ENCODE measurements at places on chromosomes 3 and 15.

DNA sequence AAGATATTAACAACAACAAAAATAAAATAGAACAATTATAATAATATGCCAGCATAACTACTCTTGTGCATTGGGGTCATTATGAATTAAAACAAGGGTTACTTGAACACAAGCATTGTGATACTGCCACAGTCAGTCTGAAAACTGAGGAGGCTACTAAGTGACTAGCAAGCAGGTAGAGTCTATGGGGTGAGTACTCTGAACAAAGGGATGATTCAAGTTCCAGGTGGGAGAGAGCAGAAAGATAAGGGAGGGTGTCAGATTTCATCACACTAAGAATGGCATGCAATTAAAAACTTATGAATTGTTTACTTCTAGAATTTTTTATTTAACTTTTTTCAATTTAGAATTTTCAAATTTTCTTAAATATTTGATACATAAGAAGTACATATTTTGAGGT, 754.4 kb upstream of the GOLIM4 start:
- DNase-seq = no peak

DNA sequence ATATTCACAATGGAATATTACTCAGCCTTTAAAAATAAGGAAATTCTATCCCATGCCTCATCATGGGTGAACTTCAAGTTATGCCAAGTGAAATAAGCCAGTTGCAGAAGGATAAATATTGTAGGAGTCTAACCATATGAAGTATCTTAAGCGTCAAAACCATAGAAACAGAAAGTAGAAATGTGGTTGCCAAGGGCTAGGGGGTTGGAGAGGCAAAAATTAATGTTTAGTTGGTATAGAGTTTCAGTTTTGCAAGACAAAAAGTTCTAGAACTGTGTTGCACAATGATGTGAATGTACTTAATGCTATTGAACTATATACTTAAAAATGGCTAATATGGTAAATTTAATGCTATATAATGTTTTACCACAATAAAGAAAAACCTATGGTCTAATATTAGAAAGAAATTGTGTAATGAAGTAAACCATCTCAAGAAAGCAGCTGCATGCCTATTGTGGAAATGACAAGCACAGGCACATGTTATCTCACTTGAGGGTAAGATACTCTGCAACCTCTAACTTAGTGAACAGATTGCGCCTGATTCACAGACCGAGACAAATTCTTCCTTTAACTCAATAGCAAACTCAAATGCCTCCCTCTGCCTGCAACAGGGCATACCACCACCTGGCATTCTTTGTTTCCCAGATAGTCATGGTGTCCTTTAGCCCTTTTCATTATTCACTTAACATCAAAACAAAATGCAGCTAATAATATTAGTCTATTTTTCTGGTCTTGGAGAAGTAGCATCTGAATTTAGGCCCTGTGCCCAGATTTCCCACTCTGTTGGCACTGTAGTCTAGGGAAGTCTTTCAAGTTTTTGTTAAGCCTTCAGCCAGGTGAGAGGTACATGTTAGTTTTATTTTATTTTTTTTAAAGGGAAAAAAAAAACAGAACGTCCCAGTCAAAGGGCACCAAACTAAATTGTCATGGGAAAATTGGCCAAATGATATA, 80.2 kb upstream of the ACP3 start:
- DNase-seq = no peak

- peak; percentile 96 for DNase-seq
Measured at GRCh38 chr15:73994413-73994883, at the start of gene PML. Gene PML, plus strand, starts transcription at chr15:73994716. Its CDS starts 97 bp downstream, at chr15:73994813.

DNA sequence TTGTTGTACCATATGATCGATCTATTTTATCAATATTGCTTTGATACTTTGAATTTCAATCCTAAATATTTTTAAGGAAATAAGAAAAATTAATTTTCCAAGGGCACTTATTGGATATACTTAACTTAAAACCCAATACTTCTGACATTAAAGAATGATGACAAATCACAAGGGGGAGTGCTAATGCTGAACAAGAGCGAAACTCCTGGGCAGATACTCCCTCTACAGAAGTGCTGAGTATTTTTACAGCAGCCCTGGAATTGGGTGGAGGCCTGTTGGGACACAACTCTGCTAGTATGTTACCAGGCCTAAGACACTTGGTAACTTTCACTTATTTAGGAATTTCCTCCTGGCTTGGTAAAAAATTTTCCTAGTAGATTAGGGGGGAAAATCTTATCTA, 46.2 kb downstream of the DENND6A start:
- DNase-seq = peak; percentile 23

GRCh38 chr15:70049701-70050301, 47.9 kb downstream of the TLE3 start:
- DNase-seq = no peak

GRCh38 chr15:92681141-92681631, 25.6 kb upstream of the FAM174B start:
- peak; percentile 44 for DNase-seq

GRCh38 chr3:52056521-52056967, at the start of gene DUSP7:
Gene DUSP7, minus strand, starts transcription at chr3:52056571. Its CDS starts 205 bp downstream, at chr3:52056366.
- DNase-seq = peak; percentile 84

DNA sequence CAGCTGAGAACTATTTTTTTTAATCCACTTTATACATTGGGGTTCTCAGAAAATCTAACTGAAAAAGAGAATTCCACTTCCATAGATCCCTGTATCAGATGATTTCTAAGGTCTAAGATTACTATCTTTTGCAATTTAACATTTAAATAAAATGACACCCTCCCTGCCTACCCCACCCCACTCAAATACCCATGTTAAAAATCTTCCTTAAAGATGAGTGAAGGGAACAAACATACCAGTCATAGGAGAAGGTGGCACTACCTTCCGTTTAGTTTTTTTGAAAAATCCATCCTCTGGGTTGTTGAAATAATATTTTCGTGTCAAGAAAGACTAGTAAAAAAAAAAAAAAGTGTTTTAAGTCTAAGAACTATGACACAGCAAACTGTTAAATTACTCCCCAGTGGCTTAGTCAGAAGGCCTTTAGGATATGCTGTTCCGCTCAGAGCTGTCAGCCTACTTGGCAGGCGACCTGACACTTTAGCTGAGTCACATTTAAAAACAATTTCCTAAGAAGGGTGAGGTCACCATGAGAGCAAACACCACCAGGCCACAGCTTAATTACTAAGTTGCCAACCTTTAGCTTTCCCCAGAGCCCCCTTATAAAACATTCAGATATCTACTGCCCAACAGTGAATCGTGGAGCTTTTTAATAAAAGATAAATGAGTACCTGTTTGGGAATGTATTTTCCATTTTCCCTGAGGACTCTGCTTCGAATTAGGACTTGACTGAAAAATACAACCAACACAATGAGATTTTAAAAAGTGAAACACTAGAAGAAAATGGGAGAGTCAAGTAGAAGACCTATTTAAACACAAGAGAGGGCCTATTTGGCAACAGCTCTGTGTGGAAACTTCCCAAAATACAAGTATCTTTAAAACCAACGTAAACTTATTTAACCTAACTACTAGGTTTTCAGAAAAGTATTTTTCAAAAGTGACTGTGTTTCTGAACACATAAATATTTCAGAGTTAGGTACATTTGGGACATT, 9.6 kb downstream of the EMC3 start:
- DNase-seq = peak; percentile 97

DNA sequence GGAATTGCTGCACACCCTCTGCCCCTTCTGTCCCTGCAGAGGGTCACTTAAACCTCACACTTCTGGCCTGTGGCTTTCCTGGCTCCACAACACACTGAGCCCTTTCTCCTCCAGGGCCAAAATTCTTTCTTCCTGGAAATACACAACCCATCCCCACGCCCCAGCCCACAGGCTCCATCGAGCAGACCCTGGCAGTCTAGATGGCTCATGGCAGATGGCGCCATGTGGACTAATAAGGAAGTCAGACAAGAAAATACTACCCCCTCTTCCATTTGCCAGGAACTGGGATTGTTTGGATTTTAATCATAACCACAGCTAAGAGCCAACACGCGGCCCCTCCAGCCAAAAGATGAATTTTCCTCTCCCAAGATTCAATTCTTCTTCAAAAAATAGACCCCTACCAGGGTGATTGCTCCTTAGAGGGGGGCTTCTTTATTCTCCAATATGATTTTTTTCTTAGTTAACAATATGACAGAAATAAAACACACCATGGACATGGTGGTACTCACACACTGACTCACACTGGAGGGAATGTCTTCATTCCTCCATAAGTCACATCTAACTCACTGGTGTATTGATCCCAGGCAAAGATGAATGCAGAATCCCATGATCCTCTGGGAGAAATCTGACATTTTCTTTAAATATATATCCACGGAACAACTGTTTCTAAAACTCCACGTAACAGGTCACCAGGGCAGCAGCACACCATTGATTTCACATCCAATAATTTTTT, 111.5 kb downstream of the NTRK3 start:
- no peak for DNase-seq

- DNase-seq = no peak
Measured at GRCh38 chr3:45612918-45613602, 18.5 kb downstream of the LIMD1 start.

- DNase-seq = no peak
Measured at GRCh38 chr3:32447865-32448400, 54.7 kb downstream of the CMTM6 start.

- no peak for DNase-seq
Measured at GRCh38 chr3:160162440-160162839, 62.8 kb upstream of the C3orf80 start.

DNA sequence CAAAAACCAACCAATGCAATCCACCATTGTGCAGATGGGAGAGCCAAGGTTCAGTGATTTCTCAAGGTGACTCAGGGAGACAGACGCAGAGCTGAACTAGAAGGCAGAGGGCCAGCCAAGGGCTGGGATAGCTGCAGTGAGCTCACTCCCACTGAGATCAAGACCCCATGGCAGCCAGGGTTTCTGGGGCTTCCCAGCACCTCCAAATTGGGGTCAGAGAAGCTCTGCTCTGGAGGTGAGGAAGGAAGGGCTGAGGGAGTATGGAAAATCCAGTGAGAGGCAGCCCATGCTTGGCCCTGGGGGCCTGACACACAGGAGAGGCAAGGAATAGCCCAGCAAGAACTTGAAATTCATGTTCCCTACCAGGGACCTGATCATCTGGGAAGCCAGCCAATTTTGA, 61.0 kb downstream of the ISG20 start:
- no peak for DNase-seq

DNA sequence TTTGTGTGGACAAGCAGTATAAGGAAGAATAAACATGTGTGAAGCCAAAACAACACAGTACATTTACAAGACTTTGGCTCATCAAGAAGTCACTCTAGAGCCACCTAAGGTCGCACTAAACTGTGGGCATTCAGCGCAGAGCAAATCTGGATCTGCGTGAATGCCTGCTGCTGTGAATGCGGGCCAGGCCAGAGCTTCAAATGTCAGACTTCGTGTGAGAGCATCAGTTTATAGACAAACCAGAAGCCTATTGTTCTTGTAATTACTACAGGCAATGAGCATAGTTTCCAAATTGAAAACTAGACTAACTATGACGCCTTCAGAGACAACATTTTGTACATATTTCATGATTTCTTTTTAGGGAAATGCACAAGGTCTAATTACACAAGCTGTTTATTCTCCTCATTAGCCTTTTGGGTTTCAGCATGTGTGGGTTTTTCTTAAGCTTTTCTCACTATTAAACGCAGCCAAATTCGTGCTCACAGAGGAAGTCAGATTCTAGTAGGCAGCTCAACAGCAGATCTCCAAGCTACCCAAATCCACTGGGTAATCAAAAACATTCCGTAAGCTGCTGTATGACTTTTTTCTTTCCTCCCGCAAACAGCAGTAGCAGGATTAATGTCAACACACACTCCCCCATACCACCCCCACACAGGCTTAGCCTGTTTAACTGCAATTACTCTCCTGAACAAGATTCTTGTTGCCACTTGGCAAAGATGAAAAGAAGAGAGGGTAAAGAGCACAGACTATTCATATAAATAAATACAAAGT, 84.5 kb upstream of the SETMAR start:
- DNase-seq = no peak

- DNase-seq = no peak
Measured at GRCh38 chr15:70362886-70363285, 265.2 kb upstream of the TLE3 start.

DNA sequence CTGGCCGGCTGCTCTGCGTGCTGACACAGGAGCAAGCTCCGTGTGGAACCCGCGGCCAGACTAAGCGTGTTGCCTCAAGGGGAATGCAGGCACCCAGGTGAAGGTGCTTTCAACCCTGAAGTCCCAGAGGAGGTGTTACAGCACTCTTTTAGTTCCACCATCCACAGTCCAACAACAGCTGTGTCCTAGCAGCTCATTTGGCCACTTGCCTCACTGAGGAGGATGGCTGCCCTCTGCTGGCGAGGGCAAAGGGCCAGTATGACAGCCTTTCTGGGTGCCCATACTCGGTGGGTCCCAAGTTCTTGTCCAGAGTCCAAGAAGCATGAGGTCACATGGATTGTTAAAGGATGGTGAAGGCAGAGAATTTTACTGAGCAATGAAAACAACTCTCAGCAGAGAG, 87.8 kb downstream of the C3orf85 start:
- peak; percentile 11 for DNase-seq

DNA sequence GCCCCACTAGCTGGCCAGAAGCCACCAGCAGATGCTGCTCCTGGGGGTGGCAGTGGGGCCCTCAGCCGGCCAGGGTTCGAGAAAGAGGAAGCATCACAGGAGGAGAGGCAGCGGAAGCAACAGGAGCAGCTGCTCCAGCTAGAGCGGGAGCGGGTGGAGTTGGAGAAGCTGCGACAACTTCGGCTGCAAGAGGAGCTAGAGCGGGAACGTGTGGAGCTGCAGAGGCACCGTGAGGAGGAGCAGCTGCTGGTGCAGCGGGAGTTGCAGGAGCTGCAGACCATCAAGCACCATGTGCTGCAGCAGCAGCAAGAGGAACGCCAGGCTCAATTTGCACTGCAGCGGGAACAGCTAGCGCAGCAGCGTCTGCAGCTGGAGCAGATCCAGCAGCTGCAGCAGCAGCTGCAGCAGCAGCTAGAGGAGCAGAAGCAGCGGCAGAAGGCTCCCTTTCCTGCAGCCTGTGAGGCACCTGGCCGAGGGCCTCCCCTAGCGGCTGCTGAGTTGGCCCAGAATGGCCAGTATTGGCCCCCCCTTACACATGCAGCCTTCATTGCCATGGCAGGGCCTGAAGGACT, 17.5 kb upstream of the APEH start:
- peak; percentile 84 for DNase-seq

DNA sequence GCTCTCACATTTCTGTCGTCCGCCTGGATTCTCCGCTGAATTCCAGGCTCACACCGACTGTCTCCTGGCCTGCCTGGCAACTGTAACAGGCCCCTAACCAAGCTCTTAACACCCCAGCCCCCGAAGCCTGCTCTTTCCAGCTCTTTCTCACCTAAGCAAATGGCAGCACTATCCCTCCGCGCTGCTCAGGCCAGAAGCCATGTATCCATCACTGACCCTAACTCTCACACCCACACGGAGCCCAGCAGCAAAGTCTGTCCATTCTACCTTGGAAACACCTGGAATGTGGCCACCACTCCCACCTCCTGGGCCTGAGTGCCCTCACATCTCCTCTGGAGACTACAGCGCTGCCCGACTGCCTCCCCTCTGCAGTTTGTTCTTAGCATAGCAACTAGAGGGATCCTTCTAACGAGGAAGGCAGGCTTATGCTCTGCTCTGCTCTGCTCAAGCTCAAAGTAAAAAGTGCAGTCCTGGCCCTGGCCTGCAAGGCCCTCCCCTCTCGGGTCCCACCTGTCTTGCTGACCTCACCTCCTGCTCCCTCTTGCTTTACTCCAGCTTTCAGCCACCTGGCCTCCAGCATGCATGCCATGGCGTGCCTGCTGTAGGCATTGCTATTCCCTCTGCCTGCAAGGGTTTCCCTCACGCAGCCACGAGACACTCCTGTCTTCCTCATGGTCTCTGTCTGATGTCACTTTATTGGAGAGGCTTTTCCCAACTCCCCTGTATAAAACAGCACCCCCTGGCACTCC, 27.2 kb downstream of the FEM1B start:
- DNase-seq = no peak

- no peak for DNase-seq
Measured at GRCh38 chr3:3264796-3265195, 85.3 kb upstream of the CRBN start.
